ENCODE measurements at places on chromosomes 3 and 15.
A peak's percentile ranks its signal among the peaks of the same experiment; 100 is the strongest.

DNA sequence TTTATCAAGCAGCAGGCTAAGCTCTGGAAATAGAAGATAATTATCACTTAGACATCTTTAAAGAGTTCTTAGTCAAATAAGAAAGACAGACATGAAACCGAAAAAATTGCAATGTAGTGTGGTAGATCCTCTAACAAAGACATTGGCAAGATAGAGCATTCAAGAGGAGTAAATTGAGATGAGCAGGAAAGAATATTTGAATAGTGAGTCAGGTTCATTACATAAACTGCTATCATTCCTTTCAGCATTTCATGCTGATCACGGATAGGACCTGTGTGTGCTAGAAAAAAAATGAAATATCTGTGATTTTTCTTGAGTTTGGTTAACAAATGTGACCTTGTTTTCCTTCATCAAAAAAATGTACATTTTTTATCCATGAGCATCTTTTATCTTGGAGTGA, 460.9 kb downstream of the OTOL1 start:
- DNase-seq: no peak

DNA sequence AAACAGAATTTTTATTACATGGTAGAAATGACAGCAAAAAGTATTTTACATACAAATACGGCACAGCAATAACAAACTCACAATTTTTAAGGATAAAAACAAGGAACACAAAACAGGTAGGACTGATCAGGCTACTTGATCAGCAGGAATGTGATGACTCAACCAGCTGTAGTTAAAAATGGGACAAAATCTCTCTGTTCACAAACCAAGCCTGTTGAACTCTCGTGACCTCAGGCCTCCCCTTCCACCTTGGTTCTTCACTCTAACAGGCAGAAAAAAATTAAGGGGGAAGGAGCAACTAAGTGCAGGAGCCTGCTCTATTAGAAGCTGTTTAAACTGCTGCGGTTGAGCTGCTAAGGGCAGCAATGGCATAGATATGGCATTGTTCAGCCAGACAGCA, 18.7 kb downstream of the FBXL22 start:
- DNase-seq: no peak

DNA sequence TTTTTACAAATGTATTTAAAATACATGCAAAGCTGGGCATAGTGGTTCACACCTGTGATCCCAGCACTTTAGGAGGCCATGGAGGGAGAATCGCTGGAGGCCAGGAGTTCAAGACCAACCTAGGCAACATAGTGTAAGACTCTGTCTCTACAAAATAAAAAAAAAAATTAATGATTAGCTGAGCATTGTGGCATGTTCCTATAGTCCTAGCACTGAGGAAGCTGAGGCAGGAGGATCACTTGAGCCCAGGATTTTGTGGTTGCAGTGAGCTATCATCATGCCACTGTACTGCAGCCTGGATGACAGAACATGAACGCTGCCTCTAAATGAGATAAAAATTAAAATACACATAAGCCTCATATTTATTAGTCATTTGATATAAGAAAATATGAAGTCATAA, 142.8 kb downstream of the TCF12 start:
- no peak for DNase-seq

DNA sequence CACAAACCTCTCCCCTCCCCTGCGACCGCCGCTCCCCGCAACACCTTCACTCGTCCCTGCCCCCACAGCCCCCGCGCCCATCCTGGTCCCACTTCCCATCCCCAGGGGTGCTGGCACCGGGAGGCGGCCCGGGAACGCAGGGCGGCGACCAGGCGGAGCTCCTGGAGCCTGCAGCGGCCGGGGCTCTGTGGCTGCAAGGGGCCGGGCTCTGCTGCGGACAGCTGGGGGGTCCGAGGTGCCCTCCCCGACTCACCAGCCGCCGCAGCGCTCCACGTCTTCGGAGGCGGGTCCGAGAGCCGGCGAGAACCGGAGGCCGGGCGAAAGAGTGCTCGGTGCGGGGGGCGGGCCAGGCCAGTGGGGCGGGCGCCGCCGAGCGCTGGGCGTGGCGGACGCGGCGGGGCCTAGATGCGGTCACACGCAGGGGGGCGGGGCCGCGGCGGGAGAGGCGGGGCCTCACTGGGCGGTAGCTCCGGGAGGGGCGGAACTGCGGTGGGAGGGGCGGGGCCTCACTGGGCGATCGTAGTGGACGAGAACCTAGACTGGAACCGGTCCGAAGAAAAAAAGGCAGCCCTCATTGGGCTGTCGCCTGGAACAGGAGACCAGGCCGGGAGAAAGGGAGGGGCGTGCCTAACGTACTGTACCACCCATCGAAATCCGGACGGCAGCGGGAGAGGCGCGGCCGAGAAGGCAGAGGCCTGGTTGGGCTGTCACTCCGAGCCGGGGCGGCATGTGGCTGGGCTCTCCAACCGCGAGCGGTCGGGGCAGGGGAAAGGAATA, at the start of gene ANO10:
ANO10 (minus strand) TSS at position 356 of the 777 bp plus-strand sequence. CDS start 16,159 bp downstream, outside the sequence.
- peak; percentile 100 for DNase-seq

- DNase-seq: no peak
Measured at GRCh38 chr3:177126015-177126773, 71.1 kb downstream of the TBL1XR1 start.

- no peak for DNase-seq
Measured at GRCh38 chr3:76728426-76728825, 311.5 kb upstream of the ROBO2 start.

DNA sequence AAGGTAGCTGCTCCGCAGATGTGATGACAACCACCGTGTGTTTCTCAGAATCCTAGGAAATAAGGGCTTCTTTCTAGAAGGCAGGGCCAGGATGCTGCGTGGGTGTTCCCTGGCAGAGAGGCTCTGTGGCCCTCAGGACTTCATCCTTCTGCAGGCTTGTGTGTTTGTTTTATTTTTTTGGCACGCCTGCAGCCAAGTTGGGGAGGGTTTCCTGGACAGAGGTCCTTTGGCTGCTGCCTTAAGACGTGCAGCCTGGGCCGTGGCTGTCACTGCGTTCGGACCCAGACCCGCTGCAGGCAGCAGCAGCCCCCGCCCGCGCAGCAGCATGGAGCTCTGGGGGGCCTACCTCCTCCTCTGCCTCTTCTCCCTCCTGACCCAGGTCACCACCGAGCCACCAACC, at the start of gene CLEC3B:
CLEC3B (plus strand) TSS at position 266 of the 400 bp plus-strand sequence; CDS start at position 326, 60 bp downstream.
- no peak for DNase-seq

- no peak for DNase-seq
Measured at GRCh38 chr3:57093971-57094535, 33.6 kb downstream of the SPATA12 start.

- peak; percentile 73 for DNase-seq
Measured at GRCh38 chr3:186930641-186931531, 560 bp downstream of the ST6GAL1 start.

Data from nephron progenitor cell (in vitro differentiated cells).